ENCODE measurements at places on chromosomes 6 and 20.

GRCh38 chr6:43953794-43954310 lies 173.4 kb downstream of the MRPL14 start:
- DNase-seq = no peak

GRCh38 chr6:6543181-6543879 lies 45.2 kb upstream of the LY86 start:
- no peak for DNase-seq

DNA sequence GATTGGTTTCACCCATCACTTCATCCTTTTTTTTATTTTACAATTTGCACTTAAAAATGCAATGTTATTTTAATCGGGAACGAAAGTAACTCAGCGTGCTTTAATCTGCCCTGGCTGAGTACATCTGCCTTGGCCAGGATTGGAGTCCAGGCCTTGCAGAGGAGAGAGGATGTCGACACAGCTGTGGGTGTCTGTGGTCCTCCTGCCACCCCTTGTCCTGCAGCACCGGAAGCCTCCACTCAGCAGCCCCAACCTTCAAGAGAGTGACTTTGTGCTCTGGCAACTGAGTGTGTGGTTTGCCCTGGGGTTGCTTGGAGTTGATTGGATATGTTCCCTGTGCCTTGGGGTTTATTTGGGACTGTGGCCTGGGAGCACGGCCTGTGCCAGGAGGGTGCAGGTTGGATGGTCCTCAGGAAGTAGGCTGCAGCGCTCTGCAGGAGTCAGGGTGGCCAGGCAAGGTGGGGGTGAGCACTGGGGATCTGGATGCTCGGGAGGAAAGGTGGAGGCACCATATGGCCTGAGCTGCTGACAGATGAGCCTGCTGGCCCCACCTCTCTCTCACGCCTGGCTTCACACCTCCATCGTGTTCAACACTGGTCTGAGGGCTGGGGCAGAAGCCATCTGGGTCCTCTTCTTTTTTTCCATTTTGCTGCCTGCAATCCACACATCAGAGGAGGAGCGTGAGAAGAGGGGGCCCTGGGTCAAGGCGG lies 4.3 kb downstream of the MYT1 start:
- no peak for DNase-seq

DNA sequence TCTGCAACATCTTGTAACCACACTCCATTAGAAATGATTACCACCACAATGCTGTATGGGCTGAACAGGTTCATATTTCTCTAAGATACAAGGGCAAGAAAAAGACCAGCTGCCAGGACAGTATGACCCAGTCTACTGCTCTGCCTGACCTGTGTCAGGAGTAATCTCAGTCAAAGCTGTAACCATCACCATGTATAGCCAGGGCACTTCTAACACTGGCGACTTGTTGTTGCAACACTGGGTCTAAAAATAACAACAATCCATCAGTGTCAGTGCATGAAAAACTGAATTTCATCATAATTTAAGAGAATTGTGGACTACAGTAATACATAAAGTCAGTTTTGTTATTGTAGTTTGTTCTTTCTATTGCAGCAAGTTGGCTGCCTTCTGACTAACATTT lies 738.6 kb upstream of the ADGRB3 start:
- no peak for DNase-seq

GRCh38 chr6:44040786-44041185 lies 86.5 kb downstream of the MRPL14 start:
- DNase-seq = no peak

GRCh38 chr6:37705239-37706051 lies 7.8 kb upstream of the MDGA1 start:
- peak; percentile 82 for DNase-seq

- DNase-seq = no peak
These were observed 4.5 kb upstream of the VSTM2L start for GRCh38 chr20:37898233-37899104.

DNA sequence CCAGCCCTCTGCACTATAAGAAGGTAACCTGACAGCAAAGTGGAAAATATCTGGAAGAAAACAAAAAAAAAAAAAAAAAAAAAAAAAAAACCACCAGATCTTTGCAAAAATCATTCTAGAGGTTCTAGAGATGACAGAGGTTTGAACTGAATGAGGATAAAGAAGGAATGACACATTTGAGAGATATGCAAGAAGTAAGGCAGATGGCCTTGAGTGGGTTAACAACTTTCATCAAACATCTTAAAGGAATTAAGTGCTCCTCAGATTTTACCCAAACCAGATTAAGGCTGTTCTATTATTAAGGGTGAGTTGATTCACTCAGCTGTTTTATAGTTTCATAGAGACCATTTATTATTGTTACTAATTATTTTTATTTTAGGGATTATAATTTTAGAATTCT lies 62.0 kb downstream of the RSPO3 start:
- DNase-seq = no peak

GRCh38 chr6:69293471-69293870 lies 503.3 kb downstream of the LMBRD1 start:
- DNase-seq = no peak

DNA sequence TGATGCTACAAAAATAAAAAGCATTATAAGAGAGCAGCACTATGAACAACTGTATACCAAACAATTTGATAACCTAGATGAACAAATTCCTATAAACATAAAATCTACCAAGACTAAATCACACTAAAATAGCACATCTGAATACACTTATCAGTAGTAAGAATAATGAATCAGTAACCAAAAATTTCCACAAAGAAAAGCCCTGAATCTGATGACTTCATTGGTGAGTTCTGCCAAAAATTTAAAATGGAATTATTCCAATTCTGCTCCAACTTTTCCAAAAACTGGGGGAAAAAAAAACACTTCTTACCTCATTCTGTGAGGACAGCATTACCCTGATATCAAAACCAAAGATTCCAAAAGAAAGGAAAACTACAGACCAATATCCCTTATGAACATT lies 206.2 kb downstream of the WDR27 start:
- DNase-seq = no peak

GRCh38 chr6:5333658-5334057 lies 72.3 kb downstream of the FARS2 start:
- no peak for DNase-seq

DNA sequence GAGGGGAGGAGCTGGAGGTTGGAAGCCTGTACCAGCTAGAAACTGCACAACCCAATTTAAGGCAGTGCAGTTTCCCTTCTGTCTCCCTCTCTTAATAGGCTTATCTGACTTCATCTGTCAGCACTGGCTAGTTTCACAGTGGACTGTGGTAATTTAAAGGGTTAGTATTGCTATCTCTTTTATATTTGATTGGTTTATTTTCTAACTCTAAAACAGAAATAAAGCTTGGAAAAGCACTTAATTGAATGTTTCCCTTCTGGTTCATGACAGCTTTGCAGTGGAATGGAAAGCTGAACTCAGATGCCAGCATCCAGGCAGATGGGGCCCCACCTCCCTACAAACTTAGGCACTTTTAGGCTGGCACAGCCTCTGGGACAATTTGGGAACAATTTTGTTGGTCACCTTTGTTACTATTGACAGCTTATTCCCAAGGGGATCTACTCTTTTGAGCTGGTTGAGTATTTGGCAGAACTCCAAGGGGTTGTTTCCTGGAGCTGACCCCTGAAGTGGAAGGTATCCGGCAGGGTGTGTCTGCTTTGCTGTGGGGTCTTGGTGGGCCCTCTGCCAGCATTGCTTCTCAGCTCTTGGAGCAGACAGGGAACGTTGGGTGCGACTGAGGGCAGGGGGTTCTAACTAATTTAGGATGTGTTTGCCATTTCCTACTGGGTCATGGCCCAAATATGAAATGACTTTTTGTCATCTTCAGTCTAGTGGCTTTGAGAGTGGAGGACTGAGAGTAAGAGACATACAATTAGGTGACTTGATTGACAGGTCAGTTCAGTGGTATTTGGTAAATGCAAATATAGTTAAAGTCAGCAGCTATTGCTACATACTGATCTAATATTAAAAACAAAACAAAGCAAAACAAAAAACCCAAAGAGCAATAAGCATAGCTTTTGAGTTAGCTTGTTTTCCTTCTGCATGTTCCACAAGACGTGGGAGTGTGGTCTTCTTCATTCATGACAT lies 9.3 kb downstream of the SH3BGRL2 start:
- DNase-seq = no peak

- no peak for DNase-seq
These were observed 26.4 kb downstream of the AFG1L start for GRCh38 chr6:108321253-108321747.

All from CD4-positive, alpha-beta T cell treated with Interleukin-17A for 1 hour (primary cell).